ENCODE measurements at places on chromosomes 16 and 17. TPM values are rescaled to one million over a fixed set of nuclear protein-coding genes. Genes with fewer than 3 reads are reported as not detected.

DNA sequence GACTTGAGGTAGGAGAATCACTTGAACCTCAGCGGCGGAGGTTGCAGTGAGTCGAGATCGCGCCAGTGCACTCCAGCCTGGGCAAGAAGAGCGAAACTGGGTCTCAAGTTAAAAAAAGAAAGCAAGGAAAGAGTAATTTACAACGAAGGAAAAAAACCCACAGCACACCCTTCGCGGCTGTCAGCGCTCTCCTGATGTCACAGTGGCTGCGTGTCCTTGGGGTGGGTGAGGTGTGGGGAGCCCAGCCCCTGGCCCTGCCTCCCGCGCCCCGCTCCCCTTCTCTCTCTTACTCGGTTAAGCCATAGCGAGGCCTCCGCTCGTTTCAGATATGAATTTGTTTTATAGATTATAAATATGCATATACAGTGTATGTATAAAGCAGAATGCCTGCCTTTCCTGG lies 740 bp upstream of the JPT2 start:
- DNase-seq: no peak

DNA sequence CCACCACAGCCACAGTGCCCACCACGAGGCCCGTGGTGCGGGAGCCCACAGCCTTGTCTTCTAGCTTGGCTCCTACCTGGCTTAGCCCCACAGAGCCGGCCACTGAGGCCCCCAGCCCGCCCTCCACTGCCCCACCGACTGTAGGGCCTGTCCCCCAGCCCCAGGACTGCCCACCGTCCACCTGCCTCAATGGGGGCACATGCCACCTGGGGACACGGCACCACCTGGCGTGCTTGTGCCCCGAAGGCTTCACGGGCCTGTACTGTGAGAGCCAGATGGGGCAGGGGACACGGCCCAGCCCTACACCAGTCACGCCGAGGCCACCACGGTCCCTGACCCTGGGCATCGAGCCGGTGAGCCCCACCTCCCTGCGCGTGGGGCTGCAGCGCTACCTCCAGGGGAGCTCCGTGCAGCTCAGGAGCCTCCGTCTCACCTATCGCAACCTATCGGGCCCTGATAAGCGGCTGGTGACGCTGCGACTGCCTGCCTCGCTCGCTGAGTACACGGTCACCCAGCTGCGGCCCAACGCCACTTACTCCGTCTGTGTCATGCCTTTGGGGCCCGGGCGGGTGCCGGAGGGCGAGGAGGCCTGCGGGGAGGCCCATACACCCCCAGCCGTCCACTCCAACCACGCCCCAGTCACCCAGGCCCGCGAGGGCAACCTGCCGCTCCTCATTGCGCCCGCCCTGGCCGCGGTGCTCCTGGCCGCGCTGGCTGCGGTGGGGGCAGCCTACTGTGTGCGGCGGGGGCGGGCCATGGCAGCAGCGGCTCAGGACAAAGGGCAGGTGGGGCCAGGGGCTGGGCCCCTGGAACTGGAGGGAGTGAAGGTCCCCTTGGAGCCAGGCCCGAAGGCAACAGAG lies 10.5 kb downstream of the VASN start:
- peak; percentile 17 for DNase-seq

GRCh38 chr16:6349725-6350124 lies 982.9 kb upstream of the RBFOX1 start:
- no peak for DNase-seq

CACNG5 gene
- total RNA-seq: not detected

KRTAP3-2 gene
- not detected for total RNA-seq

RNF43 gene
- not detected for total RNA-seq

Measured in psoas muscle (tissue), 8 donors.